ELR (cell line): ENCODE measurements at places on chromosomes 16 and 17.

- no peak for DNase-seq
Measured at GRCh38 chr17:10415161-10415560, 6.6 kb downstream of the MYH8 start.

GRCh38 chr17:45092911-45093430 lies 31.9 kb downstream of the NMT1 start:
- peak; percentile 100 for DNase-seq

- no peak for DNase-seq
Measured at GRCh38 chr17:80857756-80858171, 133.9 kb upstream of the CHMP6 start.

GRCh38 chr16:28610595-28611191 lies 849 bp upstream of the SULT1A1 start:
- no peak for DNase-seq

- no peak for DNase-seq
Measured at GRCh38 chr17:14559264-14560119, 258.6 kb downstream of the HS3ST3B1 start.

GRCh38 chr17:70795620-70796019 lies 626.3 kb downstream of the KCNJ2 start:
- no peak for DNase-seq

DNA sequence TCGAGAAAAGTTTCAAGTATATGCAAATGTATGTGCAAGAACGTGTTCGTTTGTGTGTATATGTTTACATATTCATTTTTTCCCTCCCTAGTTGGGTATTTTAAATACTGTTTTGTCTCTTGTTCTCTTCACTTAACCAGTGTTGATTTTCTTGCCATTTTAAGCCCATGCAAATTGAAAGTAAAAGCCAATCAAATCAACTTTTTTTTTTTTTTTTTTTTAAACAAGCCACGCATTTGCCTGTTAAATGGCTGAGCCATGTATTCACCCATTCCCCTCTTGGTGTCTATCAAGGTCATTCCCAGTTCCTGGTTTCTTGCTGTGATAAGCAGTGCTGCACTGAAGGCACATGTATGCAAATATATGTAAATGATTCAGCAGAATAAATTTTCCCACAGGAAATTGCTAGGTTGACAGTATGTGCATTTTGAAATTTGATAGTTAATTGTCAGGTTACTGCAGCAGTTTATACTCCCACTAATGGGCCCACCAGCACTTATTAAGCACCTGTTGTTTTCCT lies 12.2 kb downstream of the ABCC1 start:
- no peak for DNase-seq

GRCh38 chr17:81230043-81230820 lies 7.5 kb upstream of the CEP131 start:
- no peak for DNase-seq

DNA sequence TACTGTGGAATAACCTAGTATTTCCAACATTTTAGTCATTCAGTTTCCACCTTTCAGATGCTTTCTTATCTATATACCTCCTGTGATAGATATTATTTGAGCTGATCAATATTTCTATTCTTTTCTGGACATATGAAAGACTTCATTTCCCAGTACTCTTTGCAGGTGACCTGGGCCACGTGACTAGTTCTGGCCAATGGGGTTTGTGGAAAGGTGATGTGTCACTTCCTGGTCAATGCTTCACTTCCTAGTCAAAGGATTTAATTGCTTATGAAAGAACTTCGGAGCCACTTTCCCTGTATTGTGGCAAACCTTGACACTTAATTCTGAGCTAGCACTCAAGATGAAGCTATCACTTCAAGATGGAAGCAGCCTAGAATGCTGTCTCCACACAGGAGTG lies 248.9 kb upstream of the FOXF1 start:
- DNase-seq: peak; percentile 57

DNA sequence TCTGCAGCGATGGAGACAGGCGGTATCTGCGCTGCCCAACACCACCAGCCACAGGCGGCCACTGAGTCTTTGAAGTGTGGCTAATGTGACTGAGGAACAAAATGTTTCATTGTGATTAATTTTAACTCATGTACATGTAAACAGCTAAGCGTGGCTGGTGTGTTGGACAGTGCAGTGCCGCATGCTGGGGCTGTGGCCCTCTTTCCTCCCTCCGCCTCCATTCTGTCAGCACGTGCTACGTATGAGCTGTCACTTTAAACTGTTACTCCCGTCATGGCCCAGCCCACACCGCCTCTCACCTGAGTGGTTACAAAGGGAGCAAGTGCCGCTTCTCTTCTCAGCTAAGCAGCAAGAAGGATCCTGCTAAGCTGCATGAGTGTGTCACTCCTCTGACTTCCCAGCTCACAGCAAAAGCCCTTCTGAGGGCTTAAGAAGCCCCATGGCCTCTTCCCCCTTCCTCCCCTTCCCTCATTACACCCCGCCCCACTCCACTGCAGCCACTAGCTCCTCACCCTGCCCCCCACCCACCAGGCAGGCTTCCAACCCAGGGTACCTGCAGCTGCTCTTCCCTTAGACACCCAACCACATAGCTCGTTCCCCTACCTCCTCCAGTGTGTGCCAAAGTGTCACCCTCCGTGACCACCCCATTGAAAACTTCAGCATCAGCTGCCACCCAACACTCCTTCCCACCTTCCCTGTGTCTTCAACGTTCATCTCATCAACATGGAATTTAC lies 15.0 kb downstream of the HASPIN start:
- DNase-seq: no peak

DNA sequence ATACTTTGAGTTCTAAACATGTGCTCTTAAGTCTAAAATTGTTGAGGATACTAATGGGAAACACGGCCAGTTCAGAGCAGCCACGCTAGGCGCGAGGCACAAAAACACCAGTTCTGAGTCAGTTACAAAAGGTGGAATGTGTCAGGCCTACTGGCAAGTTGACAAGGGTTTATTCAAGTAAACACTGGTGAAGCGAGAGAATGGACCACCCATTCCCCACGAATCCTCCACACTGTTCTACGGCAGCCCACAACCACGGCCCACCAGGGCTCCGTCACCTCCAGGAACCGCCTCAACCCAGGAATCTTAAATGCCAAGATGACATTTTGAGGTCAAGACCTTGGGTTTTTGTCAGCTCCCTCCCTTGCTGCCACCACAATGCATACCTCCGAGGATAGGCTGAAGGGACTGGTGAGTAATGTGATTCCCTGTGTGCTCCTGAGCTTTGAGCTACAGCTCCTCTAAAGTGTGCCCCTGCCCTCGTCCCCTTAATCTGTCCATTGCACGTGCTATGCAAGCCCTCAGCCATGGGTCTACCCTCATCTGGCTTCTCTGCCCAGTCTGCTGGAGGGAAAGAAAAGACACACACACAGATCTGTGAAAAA lies 28.5 kb upstream of the TRAP1 start:
- peak; percentile 12 for DNase-seq
